Cortex of kidney (tissue), 1 donor: ENCODE measurements at places on chromosomes 7 and 10.

DNA sequence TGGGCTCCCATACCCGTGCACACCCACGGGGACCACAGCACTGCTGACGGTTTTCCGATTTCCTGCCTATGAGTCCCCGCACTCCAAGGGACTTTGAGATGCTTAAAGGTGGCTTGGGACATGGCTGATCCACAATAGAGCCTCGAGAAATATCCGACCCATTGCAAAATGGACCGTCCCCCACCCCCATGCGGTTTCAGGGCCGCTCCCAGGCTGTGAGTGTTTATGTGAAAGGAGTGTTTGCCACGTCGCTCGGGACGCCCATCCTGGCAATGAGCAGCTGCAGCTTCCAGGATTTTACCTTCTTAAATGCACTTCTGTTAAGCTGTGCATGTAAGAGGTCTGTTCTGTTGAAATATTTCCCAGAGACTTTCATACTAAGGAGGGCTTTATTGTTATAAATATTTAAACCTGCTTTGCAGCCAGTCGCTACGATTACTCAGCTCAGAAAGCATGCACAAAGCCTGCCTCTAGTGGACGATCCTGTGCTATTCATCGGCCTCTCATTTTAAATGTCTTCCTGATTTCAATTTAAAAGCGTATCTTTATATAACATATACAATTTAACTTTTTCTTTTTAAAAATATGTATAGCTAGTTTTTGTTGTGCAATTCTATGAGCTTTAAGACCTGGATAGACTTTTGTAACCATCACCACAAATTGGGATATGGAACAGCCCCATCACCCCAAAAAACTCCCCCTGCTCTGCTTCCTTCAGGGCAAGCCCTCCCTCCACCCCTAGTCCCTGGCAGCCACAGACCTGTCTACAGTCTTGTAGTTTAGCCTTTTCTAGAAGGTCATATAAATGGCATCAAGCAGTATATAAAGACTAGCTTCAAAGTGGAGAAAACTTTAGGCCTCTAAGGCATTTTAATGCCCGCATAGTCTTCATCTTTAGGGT, 418.3 kb downstream of the PAXIP1 start:
- DNase-seq = no peak

DNA sequence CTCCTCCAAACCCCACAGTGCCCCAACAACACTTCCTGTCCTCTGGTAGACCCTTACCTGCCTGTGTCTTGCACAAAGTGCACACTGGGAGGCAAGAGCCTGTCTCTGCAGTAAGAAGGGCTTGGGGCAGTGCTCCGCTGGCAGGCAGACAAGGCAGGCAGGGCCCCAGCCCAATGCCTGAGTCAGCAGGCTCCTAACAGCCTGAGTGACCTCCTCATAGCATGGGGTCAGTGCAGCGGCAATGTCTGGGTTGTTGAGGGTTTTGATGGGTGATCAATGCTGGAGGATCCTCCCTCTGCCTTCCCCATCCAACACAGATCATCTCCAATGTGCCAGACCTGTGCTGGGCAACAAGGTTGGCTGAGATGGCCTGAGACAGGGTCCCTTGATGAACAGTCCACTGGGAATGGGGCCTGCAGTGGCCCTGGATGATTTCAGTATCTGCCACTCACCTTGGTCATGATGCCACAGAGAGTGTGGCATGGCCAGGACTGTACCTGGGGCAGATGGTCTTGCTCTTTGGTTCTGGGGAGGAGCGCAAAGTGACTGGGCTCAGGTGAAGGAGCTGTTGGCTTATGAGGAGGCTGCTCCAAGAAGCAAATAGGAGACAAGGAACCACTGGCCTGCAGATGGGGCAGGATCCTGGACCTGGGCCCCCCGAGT, 55.6 kb upstream of the CAMK2B start:
- no peak for DNase-seq

GRCh38 chr7:151615784-151616183, 96.1 kb upstream of the RHEB start:
- DNase-seq = no peak

GRCh38 chr10:127877116-127877515, 15.6 kb downstream of the CLRN3 start:
- no peak for DNase-seq

- DNase-seq = no peak
Measured at GRCh38 chr7:24409431-24410024, 125.5 kb downstream of the NPY start.

DNA sequence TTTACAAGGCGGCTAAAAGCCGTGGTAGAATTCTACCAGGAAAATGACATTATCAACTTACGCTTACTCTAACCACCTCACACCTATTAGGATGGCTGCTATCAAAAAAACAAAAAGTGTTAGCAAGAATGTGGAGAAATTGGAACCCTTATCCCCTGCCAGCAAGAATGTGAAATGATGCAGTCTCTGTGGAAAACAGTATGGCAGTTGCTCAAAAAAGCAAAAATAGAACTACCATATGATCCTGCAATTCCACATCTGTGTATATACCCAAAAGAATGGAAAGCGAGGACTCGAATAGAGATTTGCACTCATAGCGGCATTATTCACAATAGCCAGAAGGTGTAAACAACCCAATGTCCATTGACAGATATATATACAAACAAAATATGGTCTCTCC, 61.3 kb downstream of the KIF5B start:
- no peak for DNase-seq

DNA sequence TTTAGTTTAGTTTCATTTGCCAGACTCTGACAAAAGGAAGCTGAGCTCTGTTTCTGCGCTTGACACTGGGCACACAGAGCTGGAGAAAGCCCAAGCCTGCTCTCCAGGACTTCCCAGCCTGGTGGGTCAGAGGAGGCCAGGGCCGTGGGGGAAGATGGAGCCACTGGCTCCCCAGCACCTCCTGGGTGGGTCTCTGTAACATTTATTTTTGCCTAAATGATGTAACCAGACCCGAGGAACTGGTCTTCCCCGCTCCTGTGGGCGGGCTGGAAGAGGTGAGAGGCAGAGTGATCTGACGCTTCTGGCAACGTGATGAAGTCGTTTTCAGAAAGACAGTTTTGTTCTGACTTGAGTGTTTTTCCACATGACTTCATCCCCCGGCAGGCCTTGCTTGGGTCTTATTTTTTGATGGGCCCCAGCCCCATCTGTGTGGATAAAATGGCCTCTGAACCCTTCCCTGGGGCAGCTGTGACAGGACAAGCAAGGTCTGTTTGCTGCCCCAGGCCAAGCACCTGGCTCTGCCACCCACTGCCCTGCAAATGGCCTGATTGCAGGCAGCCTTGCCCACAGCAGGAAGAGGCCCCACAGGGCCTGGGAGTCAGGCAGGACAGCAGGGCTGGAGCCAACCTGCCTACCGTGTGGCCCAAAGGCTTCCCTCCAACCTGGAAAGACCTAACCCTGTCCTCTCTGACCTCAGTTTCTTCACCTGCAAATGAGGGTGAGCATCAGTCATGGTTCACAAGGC, 304.9 kb upstream of the ZMIZ1 start:
- DNase-seq = no peak

GRCh38 chr10:79060641-79061255, 8.0 kb upstream of the ZMIZ1 start:
- no peak for DNase-seq

GRCh38 chr7:30148951-30149459, 14.2 kb downstream of the MTURN start:
- no peak for DNase-seq

DNA sequence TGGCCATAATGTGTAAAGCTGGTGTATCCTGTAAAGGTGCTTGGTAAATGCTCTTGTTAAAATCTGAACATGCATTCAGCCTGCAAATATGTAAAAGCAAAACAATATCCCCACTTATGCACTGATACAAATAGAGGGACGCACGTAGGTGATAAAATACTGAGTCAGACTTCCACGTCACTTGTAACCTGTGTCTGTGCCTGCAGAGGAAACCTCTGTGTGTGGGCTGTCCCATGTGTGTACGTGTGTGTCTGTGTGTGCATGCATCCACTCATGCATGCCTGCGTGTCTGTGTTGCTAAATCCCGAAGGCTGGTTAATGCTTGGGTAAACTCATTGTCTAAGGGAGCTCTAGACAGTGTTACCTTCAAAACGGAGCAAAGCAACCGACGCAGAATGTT, 68.9 kb downstream of the KLF6 start:
- DNase-seq = no peak

GRCh38 chr7:158820656-158821055, 8.7 kb downstream of the ESYT2 start:
- DNase-seq = no peak

DNA sequence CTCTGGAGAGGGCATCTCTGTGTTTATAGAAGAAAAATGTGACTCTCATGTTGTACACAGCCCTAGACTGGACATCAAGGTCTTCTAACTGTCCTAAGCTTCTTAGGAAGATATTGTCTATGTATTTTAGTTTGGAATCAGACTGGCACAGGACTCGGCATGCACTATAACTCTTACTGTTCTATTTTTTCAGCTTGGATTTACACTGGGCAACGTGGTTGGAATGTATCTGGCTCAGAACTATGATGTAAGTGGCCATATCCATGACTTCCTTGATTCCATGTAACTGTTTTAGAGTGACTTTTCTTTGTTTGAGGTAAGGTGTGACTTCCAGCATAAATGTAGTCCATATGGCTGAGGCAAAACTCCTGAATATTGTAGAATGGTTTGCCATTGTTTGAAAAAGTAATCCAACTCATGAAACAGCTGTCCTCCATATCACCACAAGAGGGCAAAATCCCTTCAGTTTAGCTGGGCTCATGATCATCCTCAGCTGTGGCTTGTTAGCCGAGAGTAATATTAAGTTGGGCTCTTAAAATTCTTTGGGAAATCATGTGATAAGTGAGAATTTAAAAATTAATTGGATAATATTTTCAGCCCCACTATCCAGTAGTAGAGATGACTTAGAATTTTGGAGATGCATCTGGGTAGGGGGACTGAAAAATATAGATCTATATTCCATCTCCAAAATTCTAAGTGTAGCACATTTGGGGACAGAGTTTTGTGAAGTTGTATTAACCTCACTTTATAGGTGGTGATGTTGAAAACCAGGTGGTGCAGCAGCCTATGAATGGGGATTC, 10.4 kb downstream of the STMP1 start:
- DNase-seq = no peak

- no peak for DNase-seq
Measured at GRCh38 chr7:138661069-138661635, 40.0 kb downstream of the SVOPL start.

- DNase-seq = no peak
Measured at GRCh38 chr7:49812534-49812933, 39.1 kb downstream of the VWC2 start.

- DNase-seq = no peak
Measured at GRCh38 chr7:27345164-27345887, 102.7 kb downstream of the EVX1 start.

DNA sequence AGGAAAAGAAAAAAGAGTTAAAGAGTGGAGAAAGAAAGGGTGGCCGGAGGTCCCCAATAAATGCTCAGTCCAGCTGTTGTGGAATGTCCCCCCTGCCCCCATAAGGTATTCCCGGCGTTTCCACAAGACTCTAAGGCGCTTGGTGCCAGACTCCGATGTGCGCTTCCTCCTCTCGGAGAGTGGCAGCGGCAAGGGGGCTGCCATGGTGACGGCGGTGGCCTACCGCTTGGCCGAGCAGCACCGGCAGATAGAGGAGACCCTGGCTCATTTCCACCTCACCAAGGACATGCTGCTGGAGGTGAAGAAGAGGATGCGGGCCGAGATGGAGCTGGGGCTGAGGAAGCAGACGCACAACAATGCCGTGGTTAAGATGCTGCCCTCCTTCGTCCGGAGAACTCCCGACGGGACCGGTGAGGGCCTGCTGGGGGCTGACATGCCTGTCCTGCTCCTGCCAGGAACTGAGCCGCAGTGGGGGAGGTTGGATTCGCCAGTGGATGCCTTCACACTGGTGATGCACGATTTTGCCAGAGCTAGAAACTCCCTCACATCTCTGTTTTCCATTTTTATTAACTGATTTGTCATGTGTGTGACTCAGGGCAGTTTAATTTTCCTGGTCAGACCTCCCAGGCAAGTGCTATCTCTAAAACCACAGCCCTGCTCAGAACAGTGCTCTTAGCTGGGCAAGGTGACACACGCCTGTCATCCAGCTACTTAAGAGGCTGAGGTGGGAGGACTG, 34.2 kb downstream of the TACR2 start:
- DNase-seq = no peak

- no peak for DNase-seq
Measured at GRCh38 chr10:66095610-66096009, 830.2 kb upstream of the LRRTM3 start.

GRCh38 chr7:7505915-7506314, 29.8 kb downstream of the COL28A1 start:
- DNase-seq = no peak

DNA sequence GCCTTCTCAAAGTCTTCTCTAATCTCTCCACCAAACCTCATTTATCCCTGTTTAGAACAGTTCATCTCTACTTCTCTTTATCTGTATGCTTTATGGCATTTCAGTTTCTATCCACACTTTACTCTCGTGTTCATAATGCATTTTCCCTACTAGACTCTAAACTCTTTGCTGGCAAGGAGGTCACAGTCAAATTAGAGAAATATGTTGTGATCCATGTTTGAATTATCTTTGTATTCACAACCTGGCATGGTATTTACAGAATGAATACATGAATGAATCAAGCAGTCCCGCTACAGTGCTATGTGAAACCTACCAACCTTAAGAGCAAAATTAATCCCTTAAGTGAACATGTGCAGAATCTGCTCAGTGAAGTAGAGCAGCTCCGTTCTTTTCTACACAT, 12.8 kb upstream of the YAE1 start:
- DNase-seq = no peak

- no peak for DNase-seq
Measured at GRCh38 chr10:92492748-92493240, 81.1 kb downstream of the IDE start.

- no peak for DNase-seq
Measured at GRCh38 chr10:24526085-24526649, 197.5 kb downstream of the ARHGAP21 start.

DNA sequence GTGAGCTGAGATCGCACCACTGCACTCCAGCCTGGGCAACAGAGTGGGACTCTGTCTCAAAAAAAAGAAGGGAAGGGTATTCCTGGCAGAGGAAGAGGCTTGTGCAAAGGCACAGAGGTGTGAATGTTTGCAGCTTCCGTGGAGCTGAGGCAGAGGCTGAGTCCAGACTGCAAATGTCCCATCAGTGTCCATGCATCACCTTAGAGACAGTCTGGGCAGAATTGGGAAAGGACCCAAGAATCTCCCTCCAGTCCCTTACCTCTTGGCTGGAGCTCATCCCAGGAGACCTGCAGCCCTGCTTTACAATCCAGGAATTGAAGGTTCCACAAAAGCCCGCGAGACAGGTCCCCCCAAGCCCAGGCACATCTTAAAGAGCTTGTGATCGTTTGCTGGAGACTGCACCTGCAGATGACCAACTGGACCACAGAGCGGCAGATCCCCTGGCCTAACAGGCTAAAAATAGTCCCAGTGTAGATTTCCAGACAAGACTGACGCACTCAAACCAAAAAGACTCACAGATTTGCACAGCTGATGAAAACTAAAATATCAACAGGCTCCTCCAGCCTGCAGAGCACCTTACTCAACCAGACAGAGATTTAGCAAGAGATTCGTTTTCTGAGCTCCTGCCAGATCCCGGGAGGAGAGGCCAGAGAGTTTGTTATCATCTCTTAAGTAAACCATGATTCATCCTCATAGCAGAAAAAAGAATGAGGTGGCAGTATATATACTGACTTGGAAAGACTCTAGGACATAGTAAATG, 22.9 kb upstream of the NANOS1 start:
- DNase-seq = no peak
